ENCODE measurements at places on chromosomes 5 and 9.
A peak's percentile ranks its signal among the peaks of the same experiment; 100 is the strongest.

- peak; percentile 16 for DNase-seq
These were observed 297.1 kb downstream of the KCTD16 start for GRCh38 chr5:144467792-144468191.

- DNase-seq, result no peak
These were observed 106.7 kb upstream of the CPEB4 start for GRCh38 chr5:173781432-173781815.

GRCh38 chr5:40680741-40681362 is 1.1 kb downstream of the PTGER4 start:
- no peak for DNase-seq

GRCh38 chr9:127179633-127180441 is 57.4 kb upstream of the ANGPTL2 start:
- DNase-seq, result no peak

- no peak for DNase-seq
These were observed 97.6 kb upstream of the ADAMTS19 start for GRCh38 chr5:129362456-129362855.

DNA sequence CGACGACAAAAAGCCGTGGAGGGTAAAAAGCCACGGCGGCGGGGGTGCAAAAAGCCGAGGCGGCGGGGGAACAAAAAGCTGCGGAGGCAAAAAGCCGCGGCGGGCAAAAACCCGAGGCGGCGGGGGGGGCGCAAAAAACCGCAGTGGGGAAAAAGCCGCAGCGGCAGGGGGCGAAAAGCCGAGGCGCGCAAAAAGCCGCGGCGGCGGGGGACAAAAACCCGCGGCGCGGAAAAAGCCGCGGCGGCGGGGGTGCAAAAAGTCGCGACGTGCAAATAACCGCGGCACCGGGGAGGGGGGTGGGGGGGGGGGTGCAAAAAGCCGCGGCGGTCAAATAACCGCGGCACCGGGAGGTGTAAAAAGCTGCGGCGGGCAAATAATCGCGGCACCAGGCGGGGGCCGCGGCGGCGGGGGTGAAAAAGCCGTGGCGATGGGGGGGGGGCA is 511.5 kb downstream of the FOXD4L5 start:
- no peak for DNase-seq

DNA sequence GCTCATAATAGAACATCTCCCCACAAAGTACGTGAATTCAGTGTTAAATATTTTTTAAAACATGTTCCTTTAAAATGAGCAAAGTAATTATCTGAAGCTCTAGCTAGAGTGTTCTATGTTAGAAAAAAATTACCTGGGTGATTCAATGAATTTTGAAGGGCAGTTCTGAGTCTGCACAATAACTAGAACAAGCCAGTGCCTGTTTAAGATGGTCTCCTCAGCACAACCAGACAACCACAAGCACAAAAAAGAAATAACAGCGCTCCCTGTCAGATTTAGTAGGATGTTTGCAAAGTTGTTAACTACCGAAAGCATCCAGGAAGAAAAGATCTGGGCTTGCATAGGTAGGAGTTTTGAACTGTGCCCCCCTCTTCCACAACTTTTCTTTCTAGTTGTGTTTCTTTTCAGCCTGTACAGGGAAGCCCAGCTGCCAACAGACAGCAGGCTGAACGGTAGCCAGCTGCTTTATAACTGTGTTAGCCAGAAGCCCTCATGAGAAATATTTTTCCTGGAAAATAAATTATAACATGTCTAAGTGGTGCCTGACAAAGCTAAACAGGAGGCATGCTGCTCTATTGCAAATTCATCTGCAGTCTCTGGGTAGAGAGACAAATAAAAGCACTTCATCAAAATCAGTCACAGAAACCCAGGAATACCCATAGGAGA is 1026.9 kb downstream of the MAT2B start:
- DNase-seq, result no peak

DNA sequence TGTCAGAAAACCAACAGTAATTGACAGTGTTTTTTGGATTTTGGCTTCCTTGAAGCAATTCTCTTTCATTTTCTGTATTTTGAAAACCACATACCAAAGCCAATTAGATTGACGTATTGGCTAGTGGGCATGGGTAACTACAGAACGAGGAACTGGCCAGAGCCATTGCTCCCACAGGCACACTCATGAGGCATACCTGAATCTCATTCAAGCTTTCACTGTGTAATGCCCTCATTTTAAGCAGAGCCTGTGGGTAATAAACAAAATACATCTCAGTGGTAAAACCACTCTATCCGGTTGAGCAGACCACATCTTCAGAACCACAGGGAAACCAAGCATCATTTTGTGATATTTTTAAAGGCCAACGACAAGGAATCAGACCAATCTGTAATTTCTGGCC is 394.1 kb downstream of the ZNF608 start:
- DNase-seq, result no peak

- no peak for DNase-seq
These were observed 87.1 kb downstream of the DIRAS2 start for GRCh38 chr9:90555351-90556057.

DNA sequence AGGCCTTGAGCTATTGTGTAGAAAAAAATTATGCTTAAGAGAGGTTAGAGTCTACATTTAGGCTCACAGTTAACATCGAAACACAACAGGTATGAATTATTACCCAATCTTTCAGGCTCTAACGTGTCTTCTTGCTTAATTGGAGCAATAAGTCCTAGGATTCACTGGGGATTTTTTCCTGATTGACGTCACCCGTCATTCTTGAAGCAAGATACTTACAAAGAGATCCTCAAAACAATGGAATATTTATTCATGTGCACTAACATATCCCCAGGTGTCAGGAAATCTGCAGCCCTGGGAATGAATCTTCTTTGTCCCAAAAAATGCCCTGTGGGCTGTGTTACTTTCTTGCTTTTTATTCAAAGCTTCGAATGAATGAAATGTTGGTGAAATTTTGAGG is 413.5 kb downstream of the NFIB start:
- no peak for DNase-seq

GRCh38 chr9:8685825-8686224 is 886.2 kb upstream of the DMAC1 start:
- DNase-seq, result no peak

- DNase-seq, result no peak
These were observed 165.7 kb upstream of the IRX1 start for GRCh38 chr5:3429962-3430361.

- no peak for DNase-seq
These were observed 131.7 kb downstream of the UNC13B start for GRCh38 chr9:35293376-35293964.

GRCh38 chr9:122806661-122807060 is 6.7 kb downstream of the OR1K1 start:
- peak; percentile 21 for DNase-seq

DNA sequence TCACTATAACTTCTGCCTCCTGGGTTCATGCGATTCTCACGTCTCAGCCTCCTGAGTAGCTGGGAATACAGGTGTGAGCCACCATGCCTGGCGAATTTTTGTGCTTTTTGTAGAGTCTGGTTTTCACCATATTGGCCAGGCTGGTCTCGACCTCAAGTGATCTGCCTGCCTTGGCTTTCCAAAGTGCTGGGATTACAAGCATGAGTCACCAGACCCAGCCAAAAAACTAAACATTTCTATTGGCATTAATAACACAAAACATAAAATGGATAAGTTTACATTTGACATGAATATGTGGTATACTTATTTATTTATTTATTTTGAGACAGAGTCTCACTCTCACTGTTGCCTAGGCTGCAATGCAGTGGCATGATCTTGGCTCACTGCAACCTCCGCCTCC is 13.6 kb upstream of the REEP5 start:
- DNase-seq, result no peak

DNA sequence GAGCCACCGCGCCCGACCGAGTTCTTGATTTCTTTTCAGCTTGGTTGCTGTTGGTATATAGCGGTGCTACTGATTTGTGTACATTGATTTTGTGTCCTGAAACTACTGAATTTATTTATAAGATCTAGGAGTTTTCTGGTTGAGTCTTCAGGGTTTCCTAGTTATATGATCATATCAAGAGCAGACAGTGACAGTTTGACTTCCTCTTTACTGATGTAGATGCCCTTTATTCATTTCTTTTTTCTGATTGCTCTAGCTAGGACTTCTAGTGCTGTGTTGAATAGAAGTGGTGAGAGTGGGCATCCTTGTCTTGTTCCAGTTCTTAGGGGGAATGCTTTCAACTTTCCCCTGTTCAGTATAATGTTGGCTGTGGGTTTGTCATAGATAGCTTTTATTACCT is 17.4 kb upstream of the LRRC19 start:
- DNase-seq, result no peak

GRCh38 chr5:96823900-96824380 is 16.2 kb upstream of the ERAP1 start:
- no peak for DNase-seq

GRCh38 chr9:83537331-83538171 is 650 bp downstream of the FRMD3 start:
- DNase-seq, result no peak

DNA sequence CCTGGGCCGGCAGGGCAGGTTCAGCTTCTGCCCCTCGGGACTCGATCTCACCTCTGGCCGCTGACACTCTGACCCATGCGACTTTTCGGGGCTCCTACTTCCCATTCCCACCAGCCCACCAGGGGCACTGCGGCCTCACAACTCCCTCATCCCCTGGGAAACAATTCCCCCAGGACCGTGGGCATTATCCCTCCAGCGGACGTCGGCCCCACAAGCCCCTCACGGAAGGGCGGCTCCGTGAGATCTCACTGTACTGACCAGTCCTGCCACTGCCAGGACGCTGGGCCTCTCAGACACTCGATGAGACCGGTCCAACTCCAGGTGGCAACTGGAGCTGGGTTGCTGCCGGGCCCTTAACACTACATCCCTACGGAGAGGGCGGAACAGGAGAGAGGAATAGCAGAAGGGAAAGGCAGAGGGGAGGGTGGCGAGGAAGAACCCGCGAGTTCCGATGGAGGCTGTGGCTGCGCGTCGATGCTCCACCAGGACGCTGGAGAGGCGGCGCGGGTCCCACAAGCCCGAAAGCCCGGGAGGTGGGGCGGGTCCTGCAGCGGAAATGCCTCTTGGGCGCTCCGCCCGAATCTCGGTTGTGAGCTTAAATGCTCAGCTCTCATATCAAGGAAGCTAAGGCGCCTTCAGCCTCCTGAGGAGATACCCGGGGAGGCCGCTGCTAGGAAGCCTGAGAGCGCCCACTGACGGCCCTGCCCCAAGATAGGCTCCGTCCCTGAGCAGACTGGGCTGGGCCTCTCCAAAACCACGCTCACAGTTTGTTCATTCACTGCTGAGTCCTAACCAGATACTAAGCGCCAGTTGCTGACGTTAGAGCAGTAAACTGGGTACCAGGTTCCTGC is 36.3 kb downstream of the VCP start:
- peak; percentile 3 for DNase-seq

DNA sequence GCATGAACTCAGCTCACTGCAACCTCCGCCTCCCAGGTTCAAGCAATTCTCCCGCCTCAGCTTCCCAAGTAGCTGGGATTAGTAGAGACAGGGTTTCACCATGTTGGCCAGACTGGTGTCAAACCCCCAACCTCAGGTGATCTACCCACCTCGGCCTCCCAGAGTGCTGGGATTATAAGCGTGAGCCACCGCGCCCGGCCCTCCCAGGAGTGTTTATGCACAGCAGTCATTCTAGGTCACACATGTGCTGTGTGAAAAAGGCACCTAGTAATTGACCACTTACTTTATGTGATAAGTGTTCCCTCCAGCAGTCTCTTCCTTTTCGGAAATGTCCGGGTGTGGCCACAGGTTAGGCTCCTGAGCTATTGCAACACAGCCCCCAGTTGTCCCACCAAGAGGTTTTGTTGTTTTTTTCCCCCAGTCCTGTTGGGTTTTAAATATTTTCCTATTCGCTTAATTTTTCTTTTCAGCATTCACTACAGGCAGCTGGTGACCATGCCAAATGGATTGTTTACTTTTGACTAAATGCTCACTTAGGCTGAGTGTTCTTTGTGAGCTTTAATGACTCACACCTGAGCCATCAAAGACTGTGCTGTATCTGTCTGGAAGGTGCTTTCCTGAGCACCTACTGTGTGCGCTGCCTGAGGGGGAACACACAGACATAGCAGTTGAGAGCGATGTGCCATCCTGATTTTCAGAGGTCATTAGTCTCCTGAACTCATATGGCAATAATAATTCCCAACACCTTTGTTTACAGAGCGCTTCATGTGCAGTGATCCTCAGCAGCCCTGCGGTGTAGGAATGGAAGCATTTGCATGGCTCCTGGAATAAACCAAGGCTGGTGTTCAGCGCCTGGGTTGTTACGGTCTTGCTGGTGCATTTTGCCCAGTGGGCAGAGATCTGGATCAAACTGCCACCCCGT is 94.3 kb downstream of the MVB12B start:
- DNase-seq, result no peak

- no peak for DNase-seq
These were observed 447.3 kb downstream of the ARHGEF28 start for GRCh38 chr5:74073257-74073656.

- DNase-seq, result no peak
These were observed 34.9 kb downstream of the SLC6A3 start for GRCh38 chr5:1410156-1411014.

DNA sequence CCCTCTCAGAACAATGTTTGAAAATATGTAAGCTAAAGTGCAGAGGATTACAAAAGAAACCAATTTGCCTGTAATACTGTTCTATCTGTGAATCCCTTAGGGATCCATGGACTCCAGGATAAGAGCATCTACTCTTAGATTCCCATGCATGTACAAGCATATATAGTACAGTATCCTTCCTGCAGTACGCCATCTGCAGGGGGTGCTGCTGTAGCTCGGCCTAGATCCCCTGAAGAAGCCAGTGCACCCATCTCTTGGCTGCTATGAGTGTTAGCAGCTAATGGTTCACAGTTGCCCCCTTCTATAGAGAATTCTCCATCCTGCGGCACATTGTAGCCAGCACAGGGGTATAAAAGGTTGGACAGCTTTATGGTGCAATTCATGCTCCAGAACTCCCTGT is 61.8 kb upstream of the SLC30A5 start:
- DNase-seq, result no peak

GRCh38 chr5:65128226-65128625 is 353.5 kb downstream of the ADAMTS6 start:
- no peak for DNase-seq
